Mesangial cell (primary cell): ENCODE measurements at places on chromosomes 11 and 22. TPM values are rescaled to one million over a fixed set of nuclear protein-coding genes. Genes with fewer than 3 reads are reported as not detected.

TM7SF2 gene
- total RNA-seq: 33.1 and 114 TPM in 2 replicates

CCDC188 gene
- total RNA-seq: 0.25 TPM in 1 of 2 replicates, not detected in the other

UBQLNL gene
- 0.25 TPM in 1 of 2 replicates, not detected in the other for total RNA-seq

RNF214 gene
- 7.8 and 11.4 TPM in 2 replicates for total RNA-seq

CHST1 gene
- 0.33 and 0.63 TPM in 2 replicates for total RNA-seq

RIMBP3B gene
- total RNA-seq: not detected in 2 replicates

KCNQ1 gene
- 0.16 and 0.38 TPM in 2 replicates for total RNA-seq

NTM gene
- total RNA-seq: 21.0 and 48.8 TPM in 2 replicates

RTN4RL2 gene
- total RNA-seq: 0.16 and 4.4 TPM in 2 replicates

TSGA10IP gene
- total RNA-seq: not detected in 2 replicates

APOA4 gene
- total RNA-seq: not detected in 2 replicates

HEPN1 gene
- not detected in 2 replicates for total RNA-seq

P4HA3 gene
- total RNA-seq: 1.6 and 3.9 TPM in 2 replicates

BRSK2 gene
- total RNA-seq: 0.25 and 0.33 TPM in 2 replicates

GVQW3 gene
- total RNA-seq: 0.49 and 1.1 TPM in 2 replicates

SLN gene
- 0.16 and 0.38 TPM in 2 replicates for total RNA-seq
